Skeletal muscle tissue (tissue), 5 donors: ENCODE measurements at places on chromosomes 3 and 15. TPM values are rescaled to one million over a fixed set of nuclear protein-coding genes. Genes with fewer than 3 reads are reported as not detected.

The MANF gene
- 37.6 TPM for total RNA-seq

The FAM43A gene
- 15.7 TPM for total RNA-seq

The CYP1A2 gene
- not detected for total RNA-seq

The GOLGA6A gene
- 1.0 TPM for total RNA-seq

The RHO gene
- not detected for total RNA-seq

The FAM240A gene
- total RNA-seq, result not detected

The RAD51 gene
- 1.6 TPM for total RNA-seq

The GRK7 gene
- total RNA-seq, result not detected

The SSUH2 gene
- total RNA-seq, result 0.52 TPM

The SLC35G2 gene
- 2.1 TPM for total RNA-seq

The GP9 gene
- not detected for total RNA-seq

The CSPG4 gene
- 71.5 TPM for total RNA-seq

The TMEM45A gene
- 15.7 TPM for total RNA-seq

The CDHR4 gene
- not detected for total RNA-seq

The SCN11A gene
- total RNA-seq, result 2.6 TPM

The UPK1B gene
- not detected for total RNA-seq

The OR5K2 gene
- not detected for total RNA-seq

The PYGO1 gene
- 10.4 TPM for total RNA-seq

The KNSTRN gene
- 15.7 TPM for total RNA-seq

The DPPA2 gene
- not detected for total RNA-seq

The MYZAP gene
- 2.6 TPM for total RNA-seq

The ITGB5 gene
- total RNA-seq, result 24.0 TPM

The GASK1A gene
- 12.0 TPM for total RNA-seq

The PLSCR4 gene
- 21.9 TPM for total RNA-seq

The VPS33B gene
- 3.1 TPM for total RNA-seq

The TRPM1 gene
- total RNA-seq, result not detected

The EXD1 gene
- not detected for total RNA-seq

The DNAH12 gene
- total RNA-seq, result 0.52 TPM

The GOLGA8M gene
- 1.0 TPM for total RNA-seq

The SLC51B gene
- 0.52 TPM for total RNA-seq

The ABI3BP gene
- total RNA-seq, result 63.2 TPM
